ENCODE measurements at places on chromosomes 1 and 21. TPM values are rescaled to one million over a fixed set of nuclear protein-coding genes. Genes with fewer than 3 reads are reported as not detected.

Gene TBX19
- 2.9 TPM for total RNA-seq

Gene MATN1
- 3.0 TPM for total RNA-seq

Gene NR0B2
- not detected for total RNA-seq

- H3K27ac ChIP-seq: no peak overlapping the region
- H3K4me1 ChIP-seq: no peaks in the 10 kb centered on the region
- H3K36me3 ChIP-seq: no peaks in the 10 kb centered on the region
- H3K27me3 ChIP-seq: no peaks in the 10 kb centered on the region
- H3K4me3 ChIP-seq: no peak overlapping the region
- no peak for DNase-seq
These were observed 14.4 kb downstream of the CAPN9 start for GRCh38 chr1:230761443-230762167.

DNA sequence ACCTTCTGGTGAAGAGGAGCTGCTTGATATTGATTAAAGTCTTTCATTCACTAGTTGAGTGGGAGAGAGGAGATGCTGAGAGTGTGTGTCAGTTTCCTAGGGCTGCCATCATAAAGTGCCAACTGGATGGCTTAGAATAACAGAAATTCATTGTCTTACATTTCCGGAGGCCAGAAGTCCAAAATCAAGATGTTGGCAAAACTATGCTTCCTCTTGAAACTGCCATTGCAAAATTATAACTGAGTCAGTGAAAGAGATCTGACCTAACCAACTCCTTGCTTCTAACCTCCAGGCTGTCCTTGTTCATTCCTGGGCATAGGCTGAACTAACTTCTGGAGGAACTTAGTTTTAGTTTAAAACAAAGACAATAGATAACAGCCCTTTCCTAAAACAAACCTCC is 47.1 kb downstream of the PTGS2 start:
- no peak overlapping the region for H3K27ac ChIP-seq
- DNase-seq: no peak
- H3K4me1 ChIP-seq: no peaks in the 10 kb centered on the region
- H3K27me3 ChIP-seq: no peaks in the 10 kb centered on the region
- no peaks in the 10 kb centered on the region for H3K36me3 ChIP-seq

Data from thyroid gland (tissue), 4 donors.